ENCODE measurements at places on chromosomes 2 and 18. TPM values are rescaled to one million over a fixed set of nuclear protein-coding genes. Genes with fewer than 3 reads are reported as not detected.

RMC1 gene
- 67.6 TPM for polyA plus RNA-seq

COL4A3 gene
- polyA plus RNA-seq = 2.5 TPM

SKOR2 gene
- polyA plus RNA-seq = under 0.01 TPM

LTBP1 gene
- 13.3 TPM for polyA plus RNA-seq

CASP10 gene
- polyA plus RNA-seq = 7.7 TPM

G6PC2 gene
- 0.05 TPM for polyA plus RNA-seq

ANKRD30B gene
- 0.02 TPM for polyA plus RNA-seq

C2orf72 gene
- 0.02 TPM for polyA plus RNA-seq

ALPI gene
- 0.34 TPM for polyA plus RNA-seq

RAD51AP2 gene
- polyA plus RNA-seq = 0.18 TPM

GPAT2 gene
- 3.4 TPM for polyA plus RNA-seq

RGPD4 gene
- polyA plus RNA-seq = 0.05 TPM

CXCR1 gene
- 0.37 TPM for polyA plus RNA-seq

LIMS1 gene
- 28.5 TPM for polyA plus RNA-seq

PLCD4 gene
- polyA plus RNA-seq = 0.68 TPM

IKZF2 gene
- 19.2 TPM for polyA plus RNA-seq

ARHGEF33 gene
- polyA plus RNA-seq = 0.55 TPM

SCN7A gene
- 0.98 TPM for polyA plus RNA-seq

LCT gene
- 0.09 TPM for polyA plus RNA-seq

MSTN gene
- 1.1 TPM for polyA plus RNA-seq

- DNase-seq = no peak
Observed at GRCh38 chr2:136434251-136434715, 316.3 kb upstream of the CXCR4 start.

DNA sequence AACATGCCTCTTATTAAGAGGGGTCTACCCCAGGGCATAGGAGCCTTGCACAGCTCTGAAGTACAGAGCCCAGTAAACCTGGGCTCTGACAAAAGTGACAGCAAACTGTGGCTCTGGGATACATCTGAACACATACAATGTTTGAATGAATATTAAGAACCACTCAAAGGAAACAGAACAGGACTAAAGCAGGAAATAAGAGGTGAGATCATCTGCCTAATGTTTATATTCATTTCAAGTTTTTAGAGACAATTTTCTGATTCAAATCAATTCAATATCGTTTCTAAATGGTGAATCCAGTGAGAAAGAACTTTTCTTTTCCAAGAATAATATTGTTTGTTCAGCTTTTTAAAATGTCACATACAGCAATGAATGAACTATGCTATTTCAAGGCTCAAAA, 136.7 kb upstream of the CAVIN2 start:
- DNase-seq = no peak

DNA sequence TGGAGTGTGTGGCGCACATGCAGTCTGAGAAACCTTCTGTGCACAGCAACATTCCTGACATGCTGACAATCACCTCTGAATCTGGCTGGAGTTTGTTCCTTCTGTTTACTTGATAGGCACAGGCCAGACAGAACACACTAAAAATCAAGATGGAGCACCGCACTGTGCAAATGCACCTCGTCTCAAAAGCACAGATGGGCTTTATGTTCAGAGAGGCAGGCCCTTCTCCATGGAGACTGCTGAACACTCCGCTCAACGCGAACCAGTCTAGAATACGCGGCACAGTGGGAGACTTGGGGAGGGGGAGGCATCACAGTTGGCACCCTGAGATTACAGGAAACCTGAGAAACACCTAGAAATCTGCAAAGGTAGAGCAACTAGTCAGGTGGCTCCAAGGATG, 58.4 kb upstream of the DNMT3A start:
- no peak for DNase-seq

- DNase-seq = no peak
Observed at GRCh38 chr2:232668805-232669444, 28.2 kb upstream of the GIGYF2 start.

- no peak for DNase-seq
Observed at GRCh38 chr2:18922276-18922675, 332.9 kb upstream of the NT5C1B start.

GRCh38 chr2:40352703-40353099, 99.2 kb downstream of the SLC8A1 start:
- no peak for DNase-seq

GRCh38 chr18:23737578-23737977, 48.3 kb downstream of the LAMA3 start:
- DNase-seq = no peak

GRCh38 chr2:50766058-50766457, 265.9 kb downstream of the NRXN1 start:
- DNase-seq = no peak

- DNase-seq = no peak
Observed at GRCh38 chr2:200604571-200605255, 18.9 kb downstream of the AOX1 start.

- no peak for DNase-seq
Observed at GRCh38 chr2:172578860-172579512, 23.1 kb downstream of the PDK1 start.

DNA sequence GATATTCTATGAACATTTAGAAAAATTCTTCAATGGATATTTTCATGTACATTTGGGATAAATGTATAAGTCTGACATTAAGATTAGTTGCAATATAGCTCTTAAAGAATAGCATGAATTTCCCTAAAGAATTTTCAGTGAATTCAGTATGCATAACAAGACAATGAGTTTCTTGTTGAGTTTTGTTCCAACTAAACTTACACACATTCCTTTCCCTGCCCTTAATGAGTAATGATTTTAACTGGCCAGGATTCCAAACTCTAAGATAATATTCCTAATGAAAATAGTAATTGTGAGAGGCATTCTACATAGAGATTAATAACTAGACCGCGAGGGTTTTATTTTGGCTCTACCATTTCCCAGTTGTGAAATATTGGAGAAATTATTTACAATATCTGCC, 390.3 kb upstream of the GALNT5 start:
- DNase-seq = no peak

DNA sequence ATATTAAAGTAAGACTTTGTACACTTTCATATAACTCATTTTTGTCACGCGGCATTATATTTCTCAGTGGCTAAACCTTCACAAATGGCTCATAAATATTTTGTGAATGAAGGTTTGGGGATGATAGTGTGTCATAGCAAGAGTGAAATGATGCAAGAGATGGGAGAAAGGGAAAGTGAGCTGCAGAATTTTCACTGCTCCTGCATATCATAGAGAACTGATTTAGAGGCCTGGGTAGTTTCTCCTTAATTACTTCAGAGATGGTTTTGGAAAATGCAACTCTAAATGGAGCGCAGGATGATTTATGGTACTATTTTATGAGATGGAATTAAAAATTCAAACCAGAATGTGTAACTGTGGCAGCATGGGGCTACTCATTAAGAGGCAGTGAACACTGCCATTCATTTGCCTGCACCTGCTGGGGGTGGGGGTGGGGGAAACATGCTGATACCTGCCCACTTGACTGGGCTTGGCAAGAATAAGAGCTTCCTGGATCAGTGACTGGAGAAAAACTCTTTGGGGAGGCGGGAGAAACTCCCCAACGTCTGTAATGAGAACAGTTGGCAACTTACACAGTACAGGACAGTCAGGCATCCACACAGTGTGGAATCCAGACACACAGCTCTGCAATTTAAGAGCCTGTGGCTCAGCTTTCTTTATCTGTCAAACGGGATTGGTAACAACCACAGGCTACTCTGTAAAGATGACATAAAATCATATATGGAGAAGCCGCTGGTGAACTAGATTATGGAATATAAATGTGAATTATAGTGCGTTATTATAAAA, 941.9 kb downstream of the SLC4A3 start:
- DNase-seq = peak; percentile 5

- no peak for DNase-seq
Observed at GRCh38 chr2:156541229-156541628, 105.0 kb downstream of the GPD2 start.

DNA sequence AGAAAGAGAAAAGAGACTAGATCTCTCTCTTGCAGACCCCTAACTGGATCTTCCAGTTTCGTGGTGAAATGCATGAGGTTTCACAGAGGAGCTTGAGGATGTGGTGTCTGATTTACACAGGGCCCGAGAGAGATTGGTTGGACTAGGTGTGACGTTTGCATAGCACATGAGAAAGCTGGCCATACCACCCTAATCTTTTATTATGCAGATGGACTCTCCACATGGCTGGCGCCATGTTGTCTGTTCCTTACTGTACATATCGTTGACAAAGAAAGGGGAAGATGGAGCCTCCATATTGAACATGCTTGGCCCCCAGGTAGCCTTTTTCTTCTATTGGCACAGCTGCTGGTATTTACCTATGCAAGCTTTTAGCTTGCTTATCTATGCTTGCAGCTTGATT, 27.5 kb upstream of the PGAP1 start:
- no peak for DNase-seq

DNA sequence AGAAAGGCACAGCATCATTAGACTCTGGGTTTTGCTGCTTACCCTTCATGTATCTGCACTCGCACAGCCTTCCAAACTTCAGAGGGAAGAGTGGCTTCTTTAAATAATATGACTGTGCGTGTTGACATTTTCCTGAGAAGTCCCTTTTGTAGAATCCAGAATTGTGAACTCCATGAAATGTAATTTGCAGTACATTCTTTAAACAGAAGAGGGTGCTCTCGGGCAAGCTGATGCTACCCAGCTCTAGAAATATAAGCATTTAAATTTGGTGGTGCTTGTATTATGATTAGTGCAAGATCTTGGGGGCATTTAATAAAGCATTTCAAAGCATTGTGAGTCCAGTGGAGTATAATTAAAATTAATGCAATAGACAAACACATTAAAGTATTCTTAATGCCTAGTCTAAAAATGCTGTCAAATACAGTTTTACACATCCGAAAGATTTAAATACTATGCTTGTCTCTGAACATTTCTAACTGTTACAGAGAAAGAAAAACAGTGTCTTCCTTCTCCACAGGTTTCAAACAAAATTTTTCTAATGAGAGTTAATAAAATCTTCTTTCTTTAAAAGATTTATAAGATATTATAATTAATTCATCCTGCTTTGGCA, 17.3 kb upstream of the GTF2A1L start:
- DNase-seq = peak; percentile 27

- DNase-seq = no peak
Observed at GRCh38 chr2:17813742-17814473, 2.4 kb upstream of the MSGN1 start.

DNA sequence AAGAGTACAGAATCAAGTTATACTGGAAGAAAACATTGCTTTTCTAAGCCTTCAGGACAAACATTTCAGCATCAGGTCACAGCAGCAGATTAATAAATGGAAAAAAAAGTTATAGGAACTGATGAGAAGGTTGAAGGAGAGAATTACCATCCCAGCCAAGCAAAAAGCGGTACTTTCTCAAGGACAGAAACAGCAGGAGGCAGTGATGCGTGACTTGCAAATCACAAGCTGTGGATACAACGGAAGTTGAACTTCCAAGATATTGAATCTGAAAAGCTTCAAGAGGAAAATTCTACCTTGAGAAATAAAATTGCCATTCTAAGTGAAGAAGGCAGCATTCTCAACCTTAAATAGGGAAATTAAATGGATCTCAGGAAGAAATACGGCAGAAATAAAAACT, 18.5 kb upstream of the SERPINB12 start:
- DNase-seq = no peak

DNA sequence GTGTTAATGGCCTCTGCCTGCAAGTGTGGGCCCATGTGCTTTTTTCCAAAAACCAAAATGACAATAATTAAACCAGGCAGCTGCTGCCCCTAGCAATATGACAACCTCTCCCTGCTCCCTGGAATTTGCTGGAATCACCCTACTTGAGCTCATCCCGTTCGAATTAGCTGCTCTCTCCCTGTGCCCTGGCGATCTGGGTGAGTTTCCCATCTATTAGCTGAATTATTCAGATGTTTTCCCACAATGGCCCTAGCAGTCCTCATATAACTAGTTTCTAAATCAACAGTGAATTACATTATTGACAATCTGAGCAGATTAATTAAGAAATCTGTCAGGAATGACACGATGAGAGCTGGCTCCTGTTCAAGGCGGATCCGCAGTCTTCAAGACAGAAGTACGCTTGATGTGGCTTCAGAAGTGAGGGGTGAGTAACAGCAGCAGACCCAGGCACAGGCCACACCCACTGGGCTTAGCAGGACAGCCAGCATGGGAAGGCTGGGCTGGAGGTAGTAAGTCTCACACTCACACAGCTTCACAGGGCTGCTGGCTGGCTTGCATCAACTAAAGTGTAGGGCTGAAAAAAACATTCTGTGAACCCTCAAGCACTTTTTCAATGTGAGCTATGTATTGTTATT, 366.2 kb upstream of the ID2 start:
- DNase-seq = no peak

GRCh38 chr18:67517444-67517765, 885 bp upstream of the DSEL start:
- DNase-seq = no peak

GRCh38 chr2:102940684-102941083, 178.9 kb downstream of the TMEM182 start:
- no peak for DNase-seq

DNA sequence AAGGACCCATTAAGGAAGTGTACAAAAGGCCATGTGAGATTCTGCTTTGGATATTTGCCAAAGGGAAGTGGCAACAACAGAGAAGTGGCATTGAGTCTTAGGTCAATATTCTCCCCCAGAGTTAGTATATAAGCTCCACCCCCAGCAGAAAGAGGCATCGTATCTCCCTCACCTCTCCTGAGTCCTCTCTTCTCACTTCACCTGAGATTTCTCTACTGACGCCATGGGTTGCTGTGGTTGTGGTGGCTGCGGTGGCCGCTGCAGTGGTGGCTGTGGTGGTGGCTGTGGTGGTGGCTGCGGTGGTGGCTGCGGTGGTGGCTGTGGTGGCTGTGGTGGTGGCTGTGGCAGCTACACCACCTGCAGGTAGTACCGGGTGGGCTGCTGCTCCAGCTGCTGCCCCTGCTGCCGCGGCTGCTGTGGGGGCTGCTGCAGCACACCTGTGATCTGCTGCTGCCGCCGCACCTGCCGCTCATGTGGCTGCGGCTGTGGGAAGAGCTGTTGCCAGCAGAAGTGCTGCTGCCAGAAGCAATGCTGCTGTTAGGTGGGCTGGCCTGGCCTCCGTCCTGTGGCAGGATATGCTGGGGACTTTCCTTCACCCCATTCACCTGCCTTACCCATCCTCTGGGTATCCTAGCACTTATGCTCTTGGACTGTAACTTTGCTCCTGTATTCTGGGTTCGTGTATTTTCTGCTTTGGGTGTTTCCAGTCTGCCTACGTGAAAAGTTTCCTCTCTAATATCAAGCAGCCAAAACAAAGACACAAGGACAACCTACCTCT, 5.9 kb downstream of the SCYGR3 start:
- peak; percentile 27 for DNase-seq

DNA sequence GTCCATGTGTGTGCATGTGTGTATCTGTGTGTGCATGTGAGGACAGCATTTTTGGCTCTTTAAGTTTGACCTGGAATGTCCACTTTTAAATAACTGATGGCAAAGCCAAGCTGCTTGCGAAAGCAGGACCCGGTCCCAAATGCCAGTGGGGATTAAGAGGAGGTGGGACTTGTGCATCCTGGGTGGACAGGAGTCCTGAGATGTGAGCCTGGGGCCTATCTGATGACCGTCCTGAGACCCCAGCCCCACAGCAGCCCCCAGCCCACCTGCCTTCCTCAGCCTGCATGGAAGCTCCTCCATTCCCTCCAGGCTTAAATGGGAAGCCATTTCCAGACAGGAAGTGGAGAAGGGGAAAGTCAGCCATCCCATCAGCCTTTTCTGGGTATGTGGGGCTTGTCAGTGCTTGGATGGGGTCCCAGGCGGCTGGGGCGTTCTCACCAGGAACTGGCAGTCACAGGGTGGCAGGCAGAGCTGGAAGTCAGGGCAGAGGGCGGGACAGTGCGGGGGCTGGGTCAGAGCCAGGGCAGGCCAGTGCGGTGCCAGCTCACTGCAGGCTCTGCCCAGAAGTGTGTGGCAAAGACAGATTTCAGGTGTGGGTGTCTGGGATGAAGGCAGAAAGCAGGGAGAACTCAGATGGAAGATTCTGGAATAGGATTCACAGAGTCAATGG, 117.8 kb downstream of the ACKR3 start:
- no peak for DNase-seq

All from thymus (tissue), 14 donors.